ENCODE measurements at places on chromosomes 5 and 9.

- DNase-seq: no peak
Observed at GRCh38 chr5:54363669-54364068, 53.3 kb upstream of the ARL15 start.

- DNase-seq: no peak
Observed at GRCh38 chr5:113064806-113065205, 88.2 kb downstream of the DCP2 start.

DNA sequence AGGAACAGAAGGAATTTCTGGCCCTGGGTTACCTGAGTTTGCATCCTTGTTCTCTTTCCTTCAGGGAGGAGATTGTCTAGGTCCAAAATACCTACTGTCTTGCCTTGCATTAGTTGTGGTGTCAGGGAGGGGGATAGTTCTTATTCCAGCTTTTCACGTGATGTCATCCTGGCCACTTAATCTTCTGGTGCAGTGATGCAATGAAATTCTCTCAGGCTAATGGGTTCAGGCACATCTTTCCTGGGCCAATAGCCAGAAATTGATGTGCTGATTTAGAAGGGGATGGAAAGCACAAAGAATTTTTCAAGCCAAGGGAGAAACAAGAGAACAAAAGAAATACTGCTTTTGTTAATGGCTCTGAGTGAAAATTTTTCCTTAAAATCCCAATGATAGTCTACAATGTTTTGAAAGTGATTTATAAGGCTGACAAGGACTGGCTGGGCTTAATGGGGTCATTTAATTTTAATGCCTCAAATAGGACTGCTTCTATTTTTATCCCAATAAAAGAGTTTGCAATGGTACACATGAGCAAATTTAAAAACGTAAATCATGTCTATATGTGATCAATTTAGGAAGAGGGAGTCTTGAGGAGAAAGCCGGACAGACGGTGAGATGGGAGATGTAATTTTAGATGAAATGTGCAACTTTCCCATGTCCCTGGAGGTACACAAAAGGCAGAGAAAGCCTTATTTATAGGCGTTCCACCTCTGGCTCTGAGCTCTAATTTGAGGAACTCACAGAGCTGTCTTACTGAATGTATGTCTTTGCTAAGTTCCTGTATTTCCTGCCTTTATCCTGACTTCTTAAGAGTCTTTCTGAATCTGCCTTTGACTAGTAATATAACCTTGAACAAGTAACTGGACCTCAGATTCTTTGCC is 89.3 kb upstream of the SV2C start:
- no peak for DNase-seq

DNA sequence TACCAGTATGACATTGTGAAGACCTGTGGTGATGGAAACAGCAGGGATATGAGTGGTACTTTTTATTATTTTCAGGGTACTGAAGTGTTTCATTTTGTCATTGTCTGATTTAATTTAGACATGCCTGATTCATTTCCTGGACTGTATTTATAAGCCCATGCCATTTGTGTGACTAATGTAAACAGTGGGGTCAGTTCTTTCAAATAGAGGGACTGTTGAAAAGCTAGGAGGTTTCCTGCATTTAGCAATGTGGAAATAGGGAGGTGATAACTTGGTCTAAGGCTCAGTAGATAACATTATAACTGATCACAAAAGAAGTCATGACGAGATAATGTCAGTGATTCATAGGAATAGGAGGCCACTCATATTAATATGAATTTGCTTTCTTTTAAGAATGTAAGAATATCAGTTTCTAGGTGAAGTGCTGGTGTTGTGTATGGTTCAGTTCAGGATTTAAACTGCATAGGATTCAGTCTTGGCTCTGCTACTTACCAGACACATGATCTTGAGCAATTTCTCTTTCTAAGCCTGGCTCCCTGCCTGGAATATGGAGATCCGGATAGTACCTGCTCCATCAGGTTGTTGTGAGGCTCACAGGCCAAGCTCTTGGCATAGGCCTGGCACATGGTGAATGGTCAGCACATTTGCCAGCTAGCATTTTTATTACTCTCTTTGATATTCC is 7.5 kb downstream of the RASGRF2 start:
- no peak for DNase-seq

GRCh38 chr9:106324053-106324585 is 538.8 kb upstream of the ZNF462 start:
- no peak for DNase-seq

Measured in pancreas (tissue), 10 donors.